Cardiac fibroblast (primary cell): ENCODE measurements at places on chromosomes 5 and 9.

DNA sequence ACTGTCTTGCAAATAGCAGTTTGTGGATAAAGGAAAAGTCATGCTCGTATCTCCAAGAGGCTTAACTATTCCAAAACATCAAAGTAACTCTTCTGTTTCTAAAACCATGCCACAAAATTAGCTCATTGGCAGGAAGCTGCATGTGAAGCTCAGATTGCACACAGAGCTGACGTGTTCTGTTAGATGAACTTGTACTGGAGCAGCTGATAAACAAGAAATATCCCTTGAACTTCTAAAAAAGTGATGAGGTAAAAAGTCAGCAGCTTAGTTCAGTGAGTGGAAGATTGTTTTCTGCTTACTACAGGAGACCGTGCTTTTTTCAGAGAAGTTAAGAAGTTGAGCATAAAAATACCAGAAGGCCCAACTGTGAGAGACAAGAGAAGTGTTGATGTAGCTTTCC is 113.2 kb downstream of the SLC12A2 start:
- DNase-seq: peak; percentile 40

DNA sequence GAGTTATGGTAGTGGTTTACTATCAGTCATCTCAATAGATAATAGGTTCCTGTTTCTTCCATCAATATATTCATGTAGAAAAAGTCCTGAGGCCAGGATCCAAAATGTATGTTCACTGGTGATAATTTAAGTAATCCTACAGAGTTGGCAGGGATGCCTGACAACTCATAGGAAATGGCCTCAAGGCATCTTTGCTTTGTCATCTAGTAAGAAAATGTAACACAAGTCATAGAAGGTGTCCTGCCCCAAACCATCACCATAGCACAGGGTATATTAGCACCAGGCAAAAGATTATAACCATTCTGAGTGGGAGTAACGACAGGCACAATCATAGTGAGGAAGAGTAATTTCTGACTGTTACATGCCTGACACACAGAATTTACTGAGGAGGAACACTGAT is 257.0 kb downstream of the TMEM167A start:
- no peak for DNase-seq

DNA sequence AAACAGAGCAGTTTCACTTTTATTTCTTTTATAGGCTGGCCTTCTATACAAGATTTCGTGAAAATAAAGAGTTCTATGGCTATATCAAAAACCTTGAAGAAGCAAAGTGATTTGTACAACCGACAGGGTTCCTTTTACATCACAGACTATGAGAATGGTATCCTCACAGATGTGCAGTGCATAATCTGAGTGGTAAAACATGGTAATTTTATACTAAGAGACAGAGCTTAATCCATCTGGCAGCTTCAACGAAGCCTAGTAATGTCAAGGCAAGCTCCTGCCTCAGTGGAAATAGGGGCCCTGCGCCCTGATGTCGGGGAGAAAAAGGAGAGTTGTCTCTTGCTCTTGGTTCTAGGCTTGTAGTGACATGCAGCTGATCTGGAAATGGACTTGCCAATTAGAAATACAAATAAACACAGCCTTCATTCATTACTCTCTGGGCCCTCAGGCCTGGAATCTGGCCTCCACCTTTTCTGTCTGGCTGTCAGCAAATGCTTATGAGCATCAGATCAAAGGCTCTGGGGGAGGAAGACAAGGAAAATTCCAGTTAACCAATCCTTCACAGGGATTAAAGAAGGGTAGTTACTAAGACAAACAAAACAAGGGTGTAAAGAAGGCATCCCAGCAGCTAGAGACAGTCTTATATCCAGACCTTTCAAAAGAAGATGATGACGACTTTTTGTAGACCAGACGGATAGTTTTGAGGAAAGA is 33.6 kb upstream of the TRIM32 start:
- no peak for DNase-seq

DNA sequence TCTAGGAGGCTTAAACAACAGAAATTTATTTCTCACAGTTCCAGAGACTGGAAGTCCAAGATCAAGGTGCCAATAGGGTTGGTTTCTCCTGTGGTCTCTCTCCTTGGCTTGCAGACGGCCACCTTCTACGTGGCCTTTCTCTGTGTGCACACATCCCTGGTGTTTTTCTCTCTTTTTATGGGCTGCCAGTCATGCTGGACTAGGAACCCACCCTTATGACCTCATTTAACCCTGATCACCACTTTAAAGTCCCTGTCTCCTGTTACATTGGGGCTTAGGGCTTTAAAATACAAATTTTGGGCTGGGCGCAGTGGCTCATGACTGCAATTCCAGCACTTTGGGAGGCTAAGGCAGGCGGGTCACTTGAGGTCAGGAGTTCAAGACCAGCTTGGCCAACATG is 157.1 kb downstream of the TLE1 start:
- DNase-seq: no peak

DNA sequence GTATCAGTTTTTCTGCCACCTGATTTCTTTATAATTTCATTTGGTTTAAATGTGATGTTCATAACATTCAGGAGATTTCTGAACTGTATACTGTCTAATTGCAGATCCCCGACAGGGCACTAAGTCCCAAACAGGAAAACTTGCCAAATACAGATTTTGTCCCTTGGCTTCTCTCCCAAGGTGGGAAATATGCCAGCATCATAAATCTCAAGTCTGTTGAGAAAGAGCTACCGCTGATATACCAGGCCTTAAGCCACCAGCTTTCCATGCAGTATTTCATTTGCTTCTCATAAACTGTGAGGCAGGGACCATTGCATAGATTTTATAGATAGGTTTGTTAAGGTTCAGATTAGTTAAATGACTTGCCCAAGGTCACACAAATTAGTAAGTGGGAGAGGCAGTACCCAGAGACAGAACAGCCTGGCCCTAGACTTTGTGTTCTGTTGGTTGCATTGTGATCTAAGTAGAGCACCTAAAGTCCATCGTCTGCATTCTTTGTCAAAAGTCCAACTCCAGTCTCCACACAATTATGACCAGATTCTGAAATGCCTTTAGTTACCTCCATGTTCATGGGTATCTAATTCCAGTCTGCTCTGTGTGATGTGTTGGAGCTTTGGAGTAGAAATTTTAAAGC is 16.2 kb downstream of the GPR21 start:
- DNase-seq: peak; percentile 63
